ENCODE measurements at places on chromosomes 2 and 18.

- no peak for DNase-seq
Observed at GRCh38 chr2:241133436-241133820, 15.8 kb downstream of the PASK start.

DNA sequence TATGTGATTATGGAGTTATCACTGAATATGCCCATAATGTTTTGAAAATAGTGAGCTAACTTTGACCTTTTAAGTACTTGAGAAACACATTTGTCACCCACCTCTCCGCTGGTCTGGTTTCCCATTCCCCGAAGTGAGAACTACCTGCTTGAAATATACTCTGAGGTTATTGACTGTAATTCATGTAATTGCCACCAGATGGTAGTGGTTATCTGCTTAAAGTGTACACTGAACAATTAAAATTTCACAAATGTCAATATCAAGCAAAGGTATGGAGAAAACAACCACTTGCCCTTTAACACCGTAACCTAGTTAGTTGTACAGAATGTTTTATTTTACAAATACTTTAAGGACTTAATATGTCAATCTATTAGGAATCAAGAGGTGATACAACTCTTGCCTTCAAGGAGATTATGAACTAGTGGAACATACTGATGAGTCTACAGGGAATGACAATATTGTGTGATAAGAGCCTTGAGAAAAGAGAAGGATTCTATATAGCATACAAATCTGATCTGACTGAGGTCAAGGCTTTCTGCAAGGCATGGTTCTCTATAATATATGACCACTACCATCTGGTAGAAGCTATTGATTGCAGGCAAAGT lies 316.8 kb upstream of the KCNH7 start:
- DNase-seq = peak; percentile 33

DNA sequence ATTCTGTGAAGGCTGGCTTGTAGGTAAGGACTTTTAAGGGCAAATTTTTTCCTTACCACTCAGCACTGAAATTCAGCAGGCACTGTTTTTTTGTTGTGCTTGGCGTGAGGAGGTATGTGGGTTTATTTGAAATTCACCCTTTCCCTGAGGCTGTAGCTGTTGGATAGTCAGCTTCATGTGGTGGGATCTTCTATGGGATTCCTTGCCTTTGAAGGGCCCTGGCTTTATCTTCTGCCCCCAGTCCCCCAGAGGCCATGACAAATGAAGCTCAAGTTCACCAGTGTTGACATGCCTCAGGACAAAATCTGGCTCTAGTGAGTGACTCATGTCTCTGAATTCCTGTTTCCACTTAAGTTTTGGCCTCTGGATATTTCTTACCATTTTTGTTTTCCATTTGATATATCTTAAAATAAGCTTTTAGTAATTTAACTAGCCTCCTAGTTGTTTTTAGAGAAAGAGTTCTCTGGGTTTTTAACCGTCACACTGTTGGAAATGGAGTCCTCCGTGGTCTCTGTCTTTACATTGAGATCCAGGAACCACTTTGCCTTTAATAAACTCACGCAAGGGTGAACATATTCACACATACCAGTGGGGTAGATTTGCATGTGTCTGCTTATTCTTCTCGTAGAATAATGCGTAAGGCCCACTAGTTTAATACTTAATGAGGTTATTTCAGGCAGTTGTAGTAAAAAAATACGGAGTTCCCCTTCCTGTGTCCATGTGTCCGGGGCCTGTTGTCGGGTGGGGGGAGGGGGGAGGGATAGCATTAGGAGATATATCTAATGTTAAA lies 211.1 kb upstream of the FAM98A start:
- DNase-seq = no peak

DNA sequence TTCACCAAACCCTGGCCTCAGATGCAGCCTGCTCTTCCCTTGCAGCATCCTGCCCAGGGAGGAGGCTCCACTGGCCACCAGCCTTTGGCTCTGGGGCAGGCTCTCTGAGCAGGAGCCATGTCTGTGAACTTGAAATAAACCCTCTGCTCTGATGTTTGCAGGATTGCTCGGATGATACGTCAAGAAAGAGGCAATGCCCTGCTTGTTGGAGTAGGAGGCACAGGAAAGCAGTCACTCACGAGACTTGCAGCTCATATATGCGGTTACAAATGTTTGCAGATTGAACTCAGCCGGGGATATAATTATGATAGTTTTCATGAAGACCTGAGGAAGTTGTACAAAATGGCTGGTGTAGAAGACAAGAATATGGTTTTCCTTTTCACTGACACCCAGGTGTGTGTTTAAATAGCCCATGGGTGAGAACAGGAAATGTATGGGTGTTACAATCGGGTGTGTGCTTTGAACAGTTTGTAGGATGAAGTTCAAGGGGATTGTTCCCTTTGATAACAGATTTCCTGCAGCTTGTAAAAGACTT lies 177.9 kb downstream of the DNAH6 start:
- DNase-seq = peak; percentile 1

GRCh38 chr18:3652380-3653262 lies 202.6 kb downstream of the TGIF1 start:
- peak; percentile 92 for DNase-seq

Data from common myeloid progenitor, CD34-positive (primary cell).